ENCODE measurements at places on chromosomes 12 and 14.

GRCh38 chr12:32548691-32549281, 130.3 kb upstream of the DNM1L start:
- no peak for DNase-seq

DNA sequence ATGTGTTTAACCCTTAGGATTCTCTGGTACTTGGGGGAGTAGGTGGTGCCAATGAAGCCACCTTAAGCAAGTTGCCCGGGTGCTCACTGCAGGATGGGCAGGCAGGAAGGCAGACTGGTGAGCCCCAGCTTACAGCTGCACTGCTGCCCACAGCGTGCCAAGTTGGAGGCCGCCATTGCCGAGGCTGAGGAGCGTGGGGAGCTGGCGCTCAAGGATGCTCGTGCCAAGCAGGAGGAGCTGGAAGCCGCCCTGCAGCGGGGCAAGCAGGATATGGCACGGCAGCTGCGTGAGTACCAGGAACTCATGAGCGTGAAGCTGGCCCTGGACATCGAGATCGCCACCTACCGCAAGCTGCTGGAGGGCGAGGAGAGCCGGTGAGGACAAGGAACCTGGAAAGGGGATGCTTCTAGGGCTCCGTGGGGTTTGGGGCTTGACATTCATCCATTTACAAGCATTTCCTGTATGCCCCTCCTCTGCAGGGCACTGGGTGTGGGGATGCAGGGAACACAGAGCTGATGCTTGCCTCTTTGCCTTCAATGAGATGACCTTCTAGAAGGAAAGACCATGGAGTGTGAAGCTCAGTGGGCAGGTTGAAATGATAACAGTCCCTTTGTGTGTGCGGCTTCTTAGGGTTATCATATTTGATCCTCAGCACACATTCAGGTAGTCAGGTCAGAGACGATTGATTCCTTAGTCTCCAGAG, 12.4 kb downstream of the KRT7 start:
- DNase-seq, result no peak

- DNase-seq, result no peak
Measured at GRCh38 chr12:69423037-69423905, 46.9 kb upstream of the FRS2 start.

DNA sequence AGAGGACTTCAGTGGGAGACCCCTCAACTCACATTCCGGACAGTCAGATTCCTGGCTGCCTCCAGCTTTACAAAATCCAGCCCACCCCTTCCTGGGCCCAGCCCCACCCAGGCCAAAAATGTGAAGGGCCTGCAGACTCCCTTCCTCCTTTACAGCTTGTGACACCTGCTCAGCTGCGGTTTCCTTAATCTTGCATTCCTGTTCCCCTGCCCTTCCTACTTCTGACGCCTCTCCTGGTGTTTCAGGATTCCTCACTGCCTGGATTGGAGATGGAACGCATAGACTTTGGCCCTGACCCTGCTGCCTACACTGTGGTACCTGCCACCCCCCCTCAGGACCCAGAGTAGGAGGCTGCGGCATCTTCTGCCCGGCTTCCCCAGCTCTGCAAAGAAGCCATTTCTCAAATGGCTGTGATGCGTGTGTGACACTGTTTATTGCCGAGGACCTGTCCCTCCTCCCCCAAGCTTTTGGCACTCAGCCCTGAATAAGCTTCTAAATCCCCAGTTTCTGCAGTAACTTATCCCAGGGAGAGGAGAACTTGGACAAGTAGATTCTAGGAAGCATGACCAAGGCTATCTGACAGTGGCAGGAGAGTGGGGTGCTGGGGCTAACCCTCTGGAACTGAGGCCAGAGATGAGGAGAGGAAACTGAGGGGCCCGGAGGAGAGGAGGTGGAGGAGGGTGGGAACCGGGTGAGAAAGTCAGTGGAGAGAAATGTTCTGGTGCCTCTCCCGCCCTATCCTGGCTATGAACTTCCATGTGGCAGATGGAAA, 24.9 kb upstream of the BCDIN3D start:
- peak; percentile 61 for DNase-seq

- DNase-seq, result no peak
Measured at GRCh38 chr14:71208702-71209357, 301.6 kb downstream of the PCNX1 start.

- DNase-seq, result no peak
Measured at GRCh38 chr14:73375861-73376260, 82.5 kb downstream of the NUMB start.

DNA sequence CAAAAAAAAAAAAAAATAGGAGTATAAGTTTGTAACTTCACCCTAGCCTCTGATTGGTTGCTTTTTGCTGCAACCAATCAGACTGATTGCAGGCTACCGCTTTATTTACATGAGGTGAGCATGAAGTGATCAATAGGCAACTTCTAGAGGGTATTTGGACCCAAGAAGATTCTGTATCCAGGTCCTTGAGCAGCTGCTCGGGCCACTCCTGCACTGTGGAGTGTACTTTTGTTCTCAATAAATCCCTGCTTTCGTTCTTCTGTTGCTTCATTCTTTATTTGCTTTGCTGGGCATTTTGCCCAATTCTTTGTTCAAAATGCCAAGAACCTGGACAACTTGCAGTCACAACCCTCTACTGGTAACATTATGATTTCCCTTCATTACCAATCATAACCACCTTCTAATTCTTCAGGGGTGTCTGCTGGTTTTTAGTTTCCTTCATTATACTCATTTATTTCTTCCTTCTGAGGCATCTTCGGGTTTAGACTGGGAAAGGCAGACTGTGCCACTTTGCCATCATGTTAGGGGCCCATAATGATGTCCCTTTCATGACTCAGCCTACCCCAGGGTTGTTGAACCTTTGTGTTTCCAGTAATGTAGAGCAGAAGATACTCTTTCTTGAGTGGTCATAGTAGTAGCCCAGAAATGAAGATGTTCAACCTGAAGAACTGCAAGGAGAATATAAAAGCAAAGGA, 43.4 kb upstream of the LIMA1 start:
- no peak for DNase-seq

DNA sequence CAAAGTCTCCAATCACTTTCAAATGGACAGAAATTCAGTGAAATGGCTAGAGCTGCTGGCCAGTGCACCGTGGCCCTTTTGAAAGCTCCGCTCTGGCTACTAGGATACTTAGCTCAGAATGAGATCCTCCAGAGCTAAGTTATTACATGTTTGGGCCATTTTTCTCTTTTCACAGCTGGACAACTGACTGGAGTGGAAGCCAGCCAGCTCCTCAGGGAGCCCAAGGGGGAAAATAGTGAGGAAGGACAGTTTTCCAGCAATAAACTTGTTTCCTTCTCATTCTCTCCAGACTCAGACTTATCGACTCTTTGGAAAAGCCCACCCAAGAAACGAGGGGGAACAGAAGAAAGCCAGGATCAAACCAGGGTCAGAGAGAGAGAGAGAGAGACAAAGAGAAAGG, 266.0 kb downstream of the KSR2 start:
- no peak for DNase-seq

DNA sequence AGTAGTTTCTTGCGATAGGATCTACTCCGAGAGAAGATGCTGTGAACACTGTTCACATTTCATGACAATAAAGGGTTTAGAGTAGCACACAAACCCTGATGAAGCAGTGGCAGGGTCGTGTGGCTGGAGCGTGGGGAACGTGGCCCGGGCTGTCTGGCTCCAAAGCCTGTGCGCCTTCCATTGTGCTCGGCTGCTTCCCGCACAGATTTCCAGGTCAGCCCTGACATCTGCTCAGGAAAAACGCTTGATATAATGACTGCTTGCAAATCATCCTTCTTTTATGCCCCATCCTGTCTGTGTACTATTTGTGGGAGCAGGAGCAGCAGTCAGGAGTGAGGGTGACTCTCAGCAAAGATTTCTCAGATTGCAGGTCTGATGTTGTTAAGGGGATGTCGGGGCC, 78.6 kb downstream of the EML1 start:
- no peak for DNase-seq

DNA sequence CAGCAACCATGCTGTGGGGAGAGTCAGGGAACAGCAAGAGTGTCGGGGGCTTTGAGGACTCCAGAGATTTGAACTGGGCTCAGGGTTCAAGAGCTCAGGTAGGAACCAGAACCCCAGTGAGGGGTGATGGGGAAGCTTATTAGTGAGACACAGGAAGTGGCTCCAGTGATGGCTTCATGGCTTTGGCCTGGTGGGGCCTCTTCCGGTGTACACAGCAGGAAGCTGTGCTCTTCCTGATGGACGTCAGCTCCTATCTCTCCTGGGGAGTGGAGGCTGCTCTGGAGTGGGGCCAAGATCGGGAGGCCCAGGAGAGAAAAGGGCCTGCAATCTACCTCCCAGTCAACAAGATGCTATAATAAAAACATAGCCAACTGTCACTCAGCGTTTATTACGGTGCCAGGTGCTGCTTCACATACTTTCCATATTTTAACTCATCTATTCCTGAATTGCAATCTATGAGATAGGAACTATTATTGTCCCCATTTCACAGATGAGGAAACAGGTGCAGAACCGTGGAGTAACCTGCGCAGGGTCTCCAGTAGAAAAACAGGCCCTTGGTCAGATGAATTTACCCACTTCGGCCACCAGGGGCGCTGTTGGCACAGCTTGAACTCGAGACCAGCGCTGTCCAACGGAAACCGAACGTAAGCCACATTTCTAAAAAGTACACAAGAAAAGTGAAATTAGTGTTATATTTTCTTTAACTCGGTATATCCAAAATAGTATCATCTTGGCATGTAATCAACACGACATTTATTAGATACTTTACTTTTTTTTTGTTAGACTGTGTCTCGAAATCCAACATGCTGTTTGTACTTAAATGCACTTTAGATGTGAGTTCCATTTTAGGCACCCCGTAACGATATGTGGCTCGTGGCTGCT, 63.6 kb upstream of the DLK1 start:
- peak; percentile 74 for DNase-seq

- DNase-seq, result no peak
Measured at GRCh38 chr14:65179918-65180724, 77.8 kb upstream of the MAX start.

- no peak for DNase-seq
Measured at GRCh38 chr12:14576896-14577295, 9.2 kb upstream of the PLBD1 start.

DNA sequence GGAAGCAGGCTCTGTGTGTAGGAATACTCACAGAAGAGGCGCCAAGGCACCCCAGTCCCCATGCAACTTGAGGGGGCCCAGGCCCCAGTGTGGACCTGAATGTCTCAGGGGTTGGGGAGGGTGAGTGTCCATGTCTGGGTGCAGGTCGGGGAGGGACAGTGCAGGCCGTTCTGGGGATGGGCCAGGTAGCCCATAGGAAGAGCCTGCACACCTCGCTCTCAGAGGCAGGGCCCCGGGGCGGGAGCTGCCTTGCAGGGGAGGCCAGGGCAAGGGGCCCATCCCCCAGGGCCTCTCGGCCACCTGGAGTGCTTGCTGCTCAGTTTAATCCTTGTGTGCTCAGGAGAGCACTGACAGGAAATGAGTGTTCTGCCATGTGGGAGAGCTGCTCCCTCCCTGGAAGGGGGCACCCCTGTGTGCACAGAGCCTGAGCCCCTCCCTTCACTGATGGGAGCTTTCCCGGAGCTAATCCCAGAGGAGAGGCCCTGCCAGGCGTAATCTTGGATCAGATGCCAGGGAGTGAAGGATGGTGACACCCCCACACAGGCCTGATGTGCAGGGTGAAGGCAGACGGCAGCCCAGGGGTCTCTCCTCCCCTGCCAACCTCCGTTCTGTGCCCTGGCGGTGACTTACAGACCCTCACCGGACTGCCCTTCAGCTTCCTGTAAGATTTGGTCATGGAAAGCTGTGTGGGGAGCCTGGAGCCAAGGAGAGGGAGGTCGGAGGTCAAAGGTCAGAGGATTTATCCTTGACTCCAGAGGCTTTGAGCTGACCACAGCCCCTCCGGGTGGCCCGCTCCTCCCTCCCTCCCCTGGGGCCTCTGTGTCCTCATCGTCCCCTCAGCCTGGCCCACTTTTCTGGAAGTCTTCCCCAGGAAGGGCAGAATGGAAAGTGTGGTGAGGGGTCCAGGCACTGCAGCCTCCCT, 24.4 kb upstream of the FBRSL1 start:
- DNase-seq, result no peak

DNA sequence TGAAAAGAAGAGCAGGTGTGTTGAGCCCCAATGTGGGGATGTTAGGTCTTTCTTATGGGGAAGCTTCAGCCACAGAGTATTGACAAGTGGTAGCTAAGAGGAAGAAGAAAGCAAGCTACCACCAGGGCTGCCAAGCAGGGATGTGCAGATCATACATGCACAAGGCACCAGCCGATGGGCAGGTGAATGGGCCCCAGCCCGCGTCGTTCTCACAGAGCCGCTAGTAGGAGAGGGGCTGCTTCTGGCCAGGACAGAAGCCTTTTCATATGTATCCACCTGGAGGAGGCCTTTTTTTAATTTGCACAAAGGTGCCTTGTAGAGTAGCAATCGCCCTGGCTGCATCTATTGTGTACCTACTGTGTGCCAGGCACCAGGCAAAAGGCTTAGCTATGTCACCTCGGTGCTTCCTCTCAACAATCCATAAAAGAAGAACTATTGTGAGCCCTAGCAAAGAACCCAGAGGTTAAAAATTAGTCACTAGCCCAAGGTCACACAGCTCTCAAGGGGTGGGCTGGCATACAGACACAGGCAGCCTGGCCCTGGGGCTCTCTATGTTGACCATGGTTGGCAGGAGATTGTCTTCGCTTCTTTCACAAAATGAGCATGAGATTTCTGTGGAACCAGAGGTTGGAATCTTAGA, 8.2 kb downstream of the NUAK1 start:
- DNase-seq, result no peak

- no peak for DNase-seq
Measured at GRCh38 chr12:131239384-131240094, 285.8 kb downstream of the ADGRD1 start.

GRCh38 chr14:102280376-102280962, 24.5 kb downstream of the MOK start:
- DNase-seq, result no peak

- DNase-seq, result peak; percentile 7
Measured at GRCh38 chr14:51069055-51069454, 25.9 kb downstream of the TRIM9 start.

GRCh38 chr14:88479574-88479987, 75.2 kb downstream of the PTPN21 start:
- no peak for DNase-seq

- no peak for DNase-seq
Measured at GRCh38 chr12:48938805-48939204, 13.5 kb upstream of the FKBP11 start.

GRCh38 chr12:130214686-130215395, 52.6 kb downstream of the FZD10 start:
- DNase-seq, result peak; percentile 39

GRCh38 chr12:57481671-57482070, 2.0 kb upstream of the ARHGAP9 start:
- DNase-seq, result no peak

- DNase-seq, result no peak
Measured at GRCh38 chr14:45028107-45028626, 55.7 kb upstream of the PRPF39 start.

DNA sequence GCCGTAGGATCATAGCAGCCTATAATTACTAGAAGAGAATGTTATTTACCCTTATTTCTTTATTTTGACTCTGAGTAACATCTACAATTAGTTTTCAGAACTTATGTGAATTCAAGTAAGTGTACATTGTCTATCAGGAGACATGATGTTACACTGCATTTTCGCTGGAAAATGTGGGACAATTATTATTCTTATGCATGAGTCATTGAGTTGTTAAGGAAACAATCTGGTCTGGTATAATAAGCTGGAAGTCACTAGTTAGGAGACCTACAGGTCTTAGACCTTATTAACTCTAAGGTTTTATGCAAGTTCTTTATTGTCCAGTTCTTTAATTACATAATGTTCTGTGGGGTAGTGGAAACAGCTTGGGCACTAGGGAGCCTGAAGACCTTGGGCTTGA, 5.8 kb downstream of the KTN1 start:
- no peak for DNase-seq
